ENCODE measurements at places on chromosomes 13 and 19.

DNA sequence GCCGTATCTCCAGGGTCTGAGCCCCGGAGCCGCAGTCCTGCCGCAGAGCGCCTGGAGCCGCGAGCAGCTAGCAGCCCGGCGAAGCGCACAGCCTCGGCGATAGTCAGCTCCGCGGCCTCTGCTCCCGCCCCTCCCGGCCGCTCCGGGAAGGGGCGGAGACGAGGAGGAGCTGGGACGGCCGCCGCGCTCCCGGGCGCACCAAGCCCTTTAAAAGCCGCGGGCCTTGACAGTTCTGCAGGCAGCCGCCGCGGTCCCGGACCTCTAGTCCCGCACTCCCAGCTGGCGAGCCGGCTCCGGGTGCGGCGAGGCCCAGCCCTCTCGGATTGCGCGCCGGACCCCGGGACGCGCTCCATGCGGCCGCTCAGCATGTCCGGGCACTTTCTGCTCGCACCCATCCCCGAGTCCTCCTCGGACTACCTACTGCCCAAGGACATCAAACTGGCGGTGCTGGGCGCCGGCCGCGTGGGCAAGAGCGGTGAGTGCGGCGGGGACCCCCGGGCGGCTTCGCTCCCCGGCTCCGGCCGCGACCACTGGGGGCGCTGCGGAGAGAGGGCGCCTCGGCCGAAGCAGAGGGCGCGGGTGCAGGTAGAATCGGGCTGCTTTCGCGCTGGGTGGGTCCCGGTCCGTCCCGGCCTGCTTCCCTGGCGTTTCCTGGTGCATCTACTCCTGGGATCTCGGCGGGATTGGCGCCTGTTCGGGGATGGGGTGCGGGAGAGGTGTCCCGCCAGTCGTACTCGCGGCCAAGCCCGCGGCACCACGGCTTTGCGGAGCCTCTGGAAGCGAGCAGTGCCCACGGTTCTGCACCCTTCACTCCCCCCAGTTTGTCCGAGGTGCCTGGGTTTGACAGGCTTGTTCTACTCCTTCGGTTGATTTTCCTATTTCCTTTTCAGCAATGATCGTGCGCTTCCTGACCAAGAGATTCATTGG lies at the start of gene RASL11A:
Gene RASL11A, plus strand, starts transcription at position 237 of the 927 bp plus-strand sequence. Its CDS starts 115 bp downstream, at position 352.
- DNase-seq, result peak; percentile 74

DNA sequence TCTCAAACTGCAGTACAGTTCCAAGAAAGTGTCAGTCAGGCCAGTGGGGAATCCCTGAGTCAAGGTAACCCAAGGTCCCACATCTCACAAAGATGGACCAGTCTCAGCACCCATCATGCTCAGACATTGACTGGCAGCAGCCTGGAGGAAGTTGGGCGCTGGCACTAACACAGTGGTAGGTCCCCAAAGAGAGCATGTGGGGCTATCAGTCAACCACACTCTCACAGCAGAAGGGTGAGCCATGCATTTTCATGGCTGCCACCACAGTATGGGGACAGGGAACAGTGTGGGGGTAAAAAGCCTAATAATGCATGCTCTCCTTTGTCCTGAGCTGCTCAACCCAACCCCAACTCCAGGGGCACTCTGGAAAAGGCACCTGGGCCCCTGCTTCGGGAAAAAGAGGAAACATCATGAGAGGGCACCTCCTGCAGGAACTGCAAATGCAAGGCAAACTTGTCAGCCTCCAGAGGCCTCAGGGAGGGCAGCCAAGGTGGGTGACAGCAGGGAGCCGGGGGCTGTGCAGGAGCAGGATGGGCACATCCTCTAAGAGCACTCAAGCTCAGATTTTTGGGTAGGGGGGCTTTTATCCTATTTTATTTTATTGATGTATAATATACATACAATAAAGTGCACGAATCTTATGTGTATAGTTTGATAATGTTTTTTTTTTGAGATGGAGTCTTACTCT lies 9.5 kb upstream of the PLEKHF1 start:
- DNase-seq, result no peak

- no peak for DNase-seq
Measured at GRCh38 chr19:3649888-3650287, 23.3 kb upstream of the CACTIN start.

DNA sequence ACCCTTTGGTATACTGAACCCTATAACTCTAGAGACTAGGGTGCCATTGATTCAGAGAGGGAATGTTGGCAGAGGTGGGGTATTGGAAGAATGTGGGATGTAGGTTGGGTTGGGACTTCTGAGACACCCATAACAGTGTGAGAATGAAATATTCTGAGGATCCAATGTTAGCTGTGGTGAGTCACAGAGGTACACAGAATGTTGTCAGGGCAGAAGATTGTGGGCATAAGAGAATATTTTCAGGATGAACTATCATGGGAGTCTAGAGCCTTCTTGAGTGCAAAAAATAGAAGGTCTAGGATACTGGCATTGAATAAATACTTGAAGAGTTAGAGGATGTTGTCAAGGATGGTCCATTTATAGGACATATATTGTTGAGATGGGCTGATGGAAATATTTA lies 9.0 kb downstream of the KLK13 start:
- no peak for DNase-seq

- no peak for DNase-seq
Measured at GRCh38 chr13:70171151-70171550, 62.9 kb upstream of the KLHL1 start.

DNA sequence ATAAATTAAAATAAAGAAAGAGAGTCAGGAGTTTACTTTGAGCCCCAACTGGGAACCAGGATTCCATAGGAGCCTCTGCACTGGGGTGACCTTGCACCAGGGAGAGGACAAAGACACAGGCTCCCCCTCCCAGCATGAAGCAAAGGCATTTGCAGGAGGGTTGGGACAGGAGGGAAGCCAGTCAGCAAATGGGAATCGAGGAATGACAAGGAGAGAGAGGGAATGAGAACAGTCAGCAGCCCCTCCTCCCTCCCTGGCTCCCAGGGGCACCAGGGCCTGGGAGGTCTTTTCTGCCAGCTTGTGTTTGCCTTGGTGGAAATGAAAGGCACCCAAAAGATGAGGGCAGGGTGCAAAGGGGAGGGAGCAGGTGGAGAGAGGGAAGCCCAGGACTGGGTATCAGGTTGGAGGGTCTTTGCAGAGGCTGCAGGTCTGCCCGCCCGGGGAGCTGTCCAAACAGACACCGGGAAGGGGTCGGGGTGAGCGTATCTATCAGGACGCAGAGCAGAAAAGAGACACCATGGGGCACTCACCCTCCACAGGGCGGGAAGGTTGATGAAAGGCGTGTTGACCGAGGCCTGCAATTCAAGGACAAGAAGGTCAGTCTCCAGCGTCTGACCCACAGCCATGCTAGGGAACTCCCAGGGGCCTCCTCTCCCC lies 3.8 kb downstream of the SBSN start:
- no peak for DNase-seq

DNA sequence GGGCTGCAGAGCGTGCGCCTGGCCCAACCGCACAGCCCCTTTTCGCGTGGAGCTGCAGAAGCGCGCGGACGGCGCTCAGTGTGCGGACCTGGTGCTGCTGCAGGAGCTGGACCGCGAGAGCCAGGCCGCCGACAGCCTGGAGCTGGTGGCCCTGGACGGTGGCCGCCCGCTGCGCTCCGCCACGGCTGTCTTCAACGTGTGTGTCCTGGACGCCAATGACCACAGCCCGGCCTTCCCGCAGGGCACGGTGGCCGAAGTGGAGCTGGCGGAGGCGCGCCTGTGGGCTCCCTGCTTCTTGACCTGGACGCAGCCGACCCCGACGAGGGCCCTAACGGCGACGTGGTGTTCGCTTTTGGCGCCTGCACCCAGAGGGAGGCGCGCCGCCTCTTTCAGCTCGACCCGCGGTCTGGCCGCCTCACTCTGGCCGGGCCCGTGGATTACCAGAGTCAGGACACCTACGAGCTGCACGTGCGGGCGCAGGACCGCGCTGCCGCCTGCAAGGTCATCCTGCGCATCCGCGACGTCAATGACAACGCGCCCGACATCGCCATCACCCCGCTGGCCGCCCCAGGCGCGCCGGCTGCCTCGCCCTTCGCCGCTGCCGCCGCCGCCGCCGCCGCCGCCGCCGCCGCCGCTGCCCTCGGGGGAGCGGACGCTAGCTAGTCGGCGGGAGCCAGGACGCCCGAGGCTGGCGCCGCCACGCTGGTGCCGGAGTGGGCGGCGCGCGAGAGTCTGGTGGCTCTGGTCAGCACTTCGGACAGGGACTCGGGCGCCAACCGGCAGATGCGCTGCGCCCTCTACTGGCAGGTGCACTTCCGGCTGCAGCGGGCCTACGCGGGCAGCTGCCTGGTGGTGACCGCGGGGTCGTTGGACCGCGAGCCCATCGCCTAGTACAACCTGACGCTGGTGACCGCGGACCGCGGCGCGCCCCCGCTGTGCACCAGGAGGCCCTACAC lies 172.2 kb downstream of the OLFM4 start:
- peak; percentile 46 for DNase-seq

- DNase-seq, result no peak
Measured at GRCh38 chr19:5891572-5891937, 12.0 kb downstream of the NDUFA11 start.

GRCh38 chr19:8324186-8325050 lies 3.1 kb downstream of the RPS28 start:
- no peak for DNase-seq

DNA sequence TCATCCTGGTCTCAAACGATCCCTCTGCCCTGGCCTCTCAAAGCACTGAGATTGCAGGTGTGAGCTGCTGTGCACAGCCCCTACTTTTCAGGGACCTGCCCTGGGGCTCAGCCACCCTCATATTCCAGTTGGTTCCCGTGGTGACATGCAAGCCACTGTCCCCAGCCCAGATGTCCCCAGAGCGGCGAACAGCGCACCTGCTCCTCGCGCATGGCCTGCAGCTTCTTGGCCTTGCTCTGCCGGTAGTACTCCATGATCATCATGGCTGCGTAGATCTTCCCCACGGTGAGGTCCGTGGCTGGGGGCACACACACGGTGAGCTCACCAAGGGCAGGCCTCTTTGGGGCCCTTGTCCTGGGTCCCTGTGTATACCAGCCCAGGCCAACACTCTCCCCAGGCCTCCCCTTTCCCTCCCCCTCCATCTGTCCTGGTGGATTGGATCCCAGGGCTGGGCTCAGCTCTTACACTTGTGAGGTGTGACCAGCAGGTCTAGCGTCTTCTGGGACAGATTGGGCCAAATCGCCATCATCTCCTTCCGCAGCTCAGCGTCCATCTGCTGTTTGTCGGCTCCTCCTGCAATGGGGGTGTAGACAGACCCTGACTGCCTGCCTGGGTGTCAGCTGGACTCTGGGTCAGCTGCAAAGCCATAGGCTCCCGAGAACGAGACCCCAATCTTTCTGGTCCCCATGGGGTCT lies 64.0 kb downstream of the IER2 start:
- no peak for DNase-seq

GRCh38 chr19:51615991-51616390 lies 14.2 kb downstream of the SIGLEC5 start:
- no peak for DNase-seq

GRCh38 chr13:89755729-89756492 lies 1591.6 kb upstream of the MIR17HG start:
- DNase-seq, result no peak

- DNase-seq, result peak; percentile 36
Measured at GRCh38 chr19:9673912-9674662, 813 bp downstream of the ZNF562 start.

DNA sequence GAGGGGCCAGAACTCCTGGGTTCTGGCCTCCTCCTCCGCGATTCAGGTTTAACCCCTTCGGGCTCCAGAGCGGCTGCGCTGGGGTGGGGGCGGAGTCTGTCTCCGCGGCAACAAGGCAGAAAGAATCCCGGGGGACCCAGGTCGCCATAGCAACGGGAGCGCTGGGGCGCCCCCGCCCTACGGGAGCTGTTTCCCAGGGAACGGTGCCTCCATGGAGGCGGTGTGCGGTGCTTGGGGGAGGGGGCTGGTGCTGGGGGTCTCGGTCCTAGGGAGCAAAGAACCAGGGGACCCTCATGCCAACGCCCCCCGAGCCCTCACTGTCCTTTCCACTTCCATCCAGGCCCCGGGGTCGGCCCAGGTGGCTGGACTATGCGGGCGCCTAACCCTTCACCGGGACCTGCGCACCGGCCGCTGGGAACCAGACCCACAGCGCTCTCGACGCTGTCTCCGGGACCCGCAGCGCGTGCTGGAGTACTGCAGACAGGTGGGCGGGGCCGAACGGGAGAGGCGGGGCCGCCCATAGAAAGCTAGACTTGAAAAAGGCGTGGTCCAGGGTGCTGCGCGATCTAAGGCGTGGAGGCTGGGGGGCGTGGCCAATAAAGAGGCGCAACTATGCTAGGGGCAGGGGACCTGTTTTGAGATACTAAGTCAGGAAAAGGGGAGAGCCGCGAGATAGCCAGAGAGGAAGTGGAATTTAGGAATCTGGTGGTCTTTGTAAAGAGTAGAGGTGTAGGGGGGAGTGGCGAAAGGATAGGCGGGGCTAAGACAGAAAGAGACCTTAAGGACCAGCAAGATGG lies 1.2 kb downstream of the APLP1 start:
- peak; percentile 94 for DNase-seq

- DNase-seq, result no peak
Measured at GRCh38 chr19:32489971-32490370, 84.4 kb downstream of the DPY19L3 start.

- DNase-seq, result no peak
Measured at GRCh38 chr13:21436582-21436981, 22.5 kb downstream of the ZDHHC20 start.

DNA sequence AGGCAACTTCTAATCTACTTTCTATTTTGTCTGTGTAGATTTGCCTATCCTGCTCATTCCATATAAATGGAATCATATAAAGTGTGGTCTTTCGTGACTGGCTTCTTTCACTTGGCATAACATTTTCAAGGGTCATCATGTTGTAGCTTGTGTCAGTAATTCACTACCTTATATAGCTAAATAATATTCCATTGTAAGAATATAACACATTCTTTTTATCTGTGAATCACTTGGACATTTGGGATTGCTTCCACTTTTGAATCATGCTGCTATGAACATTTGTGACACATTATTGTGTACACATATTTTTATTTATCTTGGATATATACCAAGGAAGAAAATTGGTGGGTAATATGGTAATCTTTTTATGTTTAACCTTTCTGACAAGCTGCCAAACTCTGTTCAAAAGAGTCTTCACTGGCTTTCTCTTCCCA lies 89.0 kb upstream of the CSNK1A1L start:
- no peak for DNase-seq

GRCh38 chr19:33628921-33629825 lies 7.4 kb downstream of the CHST8 start:
- DNase-seq, result no peak

Data from activated CD4-positive, alpha-beta T cell treated with anti-CD3 and anti-CD28 coated beads for 48 hours (primary cell).